GM20000 (cell line): ENCODE measurements at places on chromosomes 1 and 21.

- DNase-seq, result no peak
These were observed 131.6 kb upstream of the ZC3H12A start for GRCh38 chr1:37342736-37343135.

GRCh38 chr1:224800486-224801119, 128.9 kb upstream of the DNAH14 start:
- DNase-seq, result no peak

DNA sequence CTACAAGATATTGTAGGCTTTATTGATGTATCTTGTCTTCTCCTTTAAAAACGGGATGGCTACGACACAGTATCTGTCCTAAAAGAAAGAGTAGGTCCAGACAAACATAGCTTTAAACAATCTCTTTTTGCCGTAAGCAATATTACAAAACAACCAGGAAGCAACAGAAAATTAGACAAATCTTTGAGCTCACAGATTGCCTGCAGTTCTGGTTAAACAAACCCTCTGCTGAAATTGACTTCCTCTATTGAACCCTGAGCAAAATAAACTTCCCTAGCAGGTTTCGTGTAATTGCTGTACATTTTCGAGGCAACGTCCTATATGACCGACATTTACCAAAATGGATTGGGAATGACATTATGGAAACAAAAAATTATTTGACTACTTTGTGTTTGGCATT, 50.6 kb downstream of the CHML start:
- DNase-seq, result no peak

GRCh38 chr1:1086911-1087341, 12.8 kb upstream of the RNF223 start:
- no peak for DNase-seq

DNA sequence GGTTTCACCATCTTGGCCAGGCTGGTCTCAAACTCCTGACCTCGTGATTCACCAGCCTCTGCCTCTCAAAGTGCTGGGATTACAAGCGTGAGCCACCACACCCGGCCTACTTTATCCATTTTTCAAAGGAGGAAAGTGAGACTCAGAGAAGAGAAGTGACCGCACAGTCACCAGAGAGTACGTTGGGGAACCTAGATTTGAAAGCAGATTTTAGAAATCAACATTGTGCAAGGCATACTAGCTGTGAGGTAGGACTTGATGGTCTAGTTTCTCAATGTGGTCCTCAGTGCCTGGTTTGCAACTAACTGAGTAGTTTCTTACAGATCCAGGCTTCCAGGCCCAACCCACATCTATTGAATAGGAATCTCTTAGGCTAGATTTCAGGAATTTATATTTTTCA, 1.7 kb upstream of the PRCC start:
- no peak for DNase-seq

DNA sequence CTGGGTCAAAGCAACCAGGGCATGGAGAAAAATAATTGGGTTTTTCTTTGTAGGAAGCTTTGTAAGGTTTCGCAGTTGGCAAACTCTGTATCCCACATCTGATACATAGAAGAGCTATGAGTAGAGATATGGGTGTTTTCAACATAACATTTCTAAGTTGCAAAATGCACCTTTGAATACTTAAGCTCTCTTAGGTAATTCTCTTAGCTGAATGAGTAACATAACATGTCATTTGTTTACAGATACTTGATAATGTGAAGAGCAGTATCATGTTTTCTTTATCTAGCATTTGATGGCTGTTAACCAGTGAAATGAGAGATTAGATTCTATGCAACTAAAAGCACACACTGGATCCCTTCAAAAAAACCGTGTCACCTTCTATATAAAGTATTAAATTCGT, 21.6 kb downstream of the RAVER2 start:
- DNase-seq, result no peak

DNA sequence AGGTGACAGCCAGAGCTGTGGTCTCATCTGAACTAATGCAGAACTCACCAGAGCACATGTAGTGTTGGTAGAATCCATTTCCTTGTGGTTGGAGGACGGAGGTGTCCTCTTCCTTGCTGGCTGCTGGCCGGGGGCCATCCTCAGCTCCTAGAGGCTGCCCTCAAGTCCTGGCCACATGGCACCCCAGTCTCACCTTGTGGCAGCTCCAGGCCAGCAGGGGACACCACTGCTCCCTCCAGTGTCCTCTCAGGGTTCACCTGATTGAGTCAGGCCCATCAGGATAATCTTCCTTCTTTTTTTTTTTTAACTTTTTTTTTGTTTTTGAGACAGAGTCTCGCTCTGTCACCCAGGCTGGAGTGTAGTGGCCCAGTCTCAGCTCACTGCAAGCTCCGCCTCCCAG, 2.9 kb downstream of the KCNE1 start:
- peak; percentile 30 for DNase-seq

GRCh38 chr1:96721053-96721415, 550 bp upstream of the PTBP2 start:
- peak; percentile 5 for DNase-seq

GRCh38 chr1:238652346-238652968, 733.9 kb upstream of the CHRM3 start:
- DNase-seq, result no peak

DNA sequence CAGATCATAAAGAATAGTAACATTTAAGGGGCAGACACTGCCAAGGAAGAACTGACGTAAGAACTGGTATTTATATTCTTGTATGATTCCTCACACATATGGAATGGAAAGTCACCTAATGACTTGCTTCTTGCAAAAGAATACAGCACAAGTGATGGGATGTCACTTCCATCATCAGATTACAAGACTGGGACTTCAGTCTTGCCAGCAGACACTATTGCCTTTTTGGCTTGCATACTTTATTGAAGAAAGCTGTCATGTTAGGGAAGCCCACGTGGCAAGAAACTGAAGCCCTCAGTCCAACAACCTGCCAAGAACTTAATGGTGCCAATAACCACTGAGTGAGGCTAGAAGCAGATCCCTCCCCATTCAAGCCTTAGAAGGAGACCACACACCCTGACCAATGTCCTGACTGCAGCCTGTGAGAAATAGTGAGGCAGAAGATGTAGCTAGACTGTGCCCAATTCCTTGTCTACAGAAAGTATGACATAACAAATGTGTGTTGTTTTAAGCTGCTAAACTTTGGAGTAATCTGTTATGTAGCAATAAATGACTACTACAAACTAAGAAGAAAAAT, 12.0 kb downstream of the EGLN1 start:
- DNase-seq, result no peak

- no peak for DNase-seq
These were observed 40.1 kb downstream of the ZNF281 start for GRCh38 chr1:200369706-200370105.

- no peak for DNase-seq
These were observed 40.0 kb downstream of the PRAMEF20 start for GRCh38 chr1:13450204-13450603.

- DNase-seq, result no peak
These were observed 8.1 kb upstream of the CGN start for GRCh38 chr1:151502859-151503780.

- peak; percentile 9 for DNase-seq
These were observed 161.3 kb downstream of the TSEN15 start for GRCh38 chr1:184212649-184213314.

GRCh38 chr1:162070825-162071224, 1.3 kb downstream of the NOS1AP start:
- no peak for DNase-seq

DNA sequence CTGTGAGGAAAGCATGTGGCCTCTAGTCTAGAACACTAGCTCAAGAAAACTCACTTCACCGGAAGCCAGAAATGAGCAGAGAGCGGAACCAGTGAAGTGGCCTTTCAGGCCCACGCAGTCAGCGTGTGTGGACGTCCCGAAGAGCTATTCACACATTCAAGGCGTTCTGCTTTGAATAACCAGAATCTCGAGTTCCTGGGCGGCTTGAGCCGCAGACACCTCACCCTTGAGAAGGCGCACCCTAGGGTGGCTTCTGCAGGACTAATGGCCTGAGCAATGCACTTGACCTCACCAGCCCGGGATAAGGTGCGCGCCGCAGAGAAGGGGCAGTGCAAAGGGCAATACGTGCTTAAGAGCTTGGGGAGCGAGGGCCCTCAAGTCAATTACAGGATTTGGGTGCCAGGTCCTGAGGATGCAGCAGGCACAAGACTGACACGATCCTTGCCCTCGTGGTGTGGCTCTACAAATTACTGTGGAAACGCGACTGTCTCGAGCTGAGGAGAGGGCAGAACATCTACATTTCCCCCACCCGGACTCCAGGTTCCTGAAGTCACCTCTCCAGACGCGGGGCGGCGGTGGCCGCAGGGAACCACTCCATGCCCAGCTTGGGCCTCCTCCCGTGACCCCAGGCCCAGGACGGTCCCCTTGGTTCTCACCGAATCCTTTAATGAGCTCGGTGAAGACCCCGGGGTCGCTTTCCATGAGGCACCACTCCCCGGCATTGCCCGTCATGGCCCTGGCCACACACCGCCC, 455 bp downstream of the UCHL5 start:
- peak; percentile 63 for DNase-seq

DNA sequence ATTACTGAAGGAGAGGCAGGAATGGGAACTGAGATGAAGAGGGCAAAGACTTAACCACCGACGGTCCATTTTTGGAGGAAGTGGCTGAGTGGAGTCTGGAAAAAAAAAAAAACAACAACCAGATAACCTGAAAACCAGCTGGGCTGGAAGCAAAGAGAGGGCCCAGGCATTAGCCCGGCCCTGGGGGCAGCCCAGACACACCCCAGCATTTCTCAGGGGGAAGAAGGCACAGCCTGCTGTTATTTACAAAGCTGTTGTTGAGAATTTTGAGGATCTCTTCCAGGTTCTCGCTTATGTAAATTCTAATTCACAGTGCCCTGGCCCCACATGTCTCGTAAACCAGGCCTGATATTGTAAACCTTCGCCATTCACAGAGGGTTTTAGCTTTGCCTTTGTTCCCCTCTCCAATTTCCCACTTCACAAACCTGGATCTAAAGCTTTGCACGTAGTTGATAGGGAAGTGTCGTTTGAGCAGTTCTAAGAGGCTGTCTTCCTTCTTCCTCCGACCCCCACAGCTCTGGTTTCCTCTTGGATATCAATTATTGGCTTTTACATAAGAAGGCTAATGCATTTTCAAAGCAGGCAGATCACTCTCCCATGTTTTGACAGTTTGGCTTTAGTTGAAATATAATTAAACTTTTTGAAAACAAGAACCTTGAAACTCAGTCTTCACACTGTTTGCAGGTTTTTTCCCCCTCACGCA, 161.8 kb upstream of the IRF2BP2 start:
- no peak for DNase-seq

GRCh38 chr1:27428316-27429028, 36.0 kb downstream of the GPR3 start:
- no peak for DNase-seq

DNA sequence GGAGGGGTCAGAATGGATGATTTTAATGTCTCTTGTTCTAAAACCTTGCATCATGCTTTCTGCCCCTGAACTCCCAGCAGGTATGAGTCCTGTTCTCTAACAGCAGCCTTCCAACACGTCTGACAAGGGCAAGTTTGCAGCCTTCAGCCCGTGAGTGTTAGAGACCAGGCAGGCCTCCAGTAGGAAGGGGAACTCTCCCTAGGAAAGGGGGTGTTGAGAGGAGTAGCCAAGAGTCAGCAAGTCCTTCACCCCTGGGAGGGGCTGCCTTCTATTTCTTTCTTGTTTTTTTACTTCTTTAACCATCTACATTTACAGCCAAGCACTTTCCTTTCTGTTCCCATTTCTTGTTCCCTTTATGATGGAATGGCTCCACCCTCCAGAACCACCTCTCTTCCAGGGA, 14.2 kb downstream of the BATF3 start:
- DNase-seq, result no peak

GRCh38 chr1:23473037-23473800, 10.8 kb downstream of the ASAP3 start:
- no peak for DNase-seq

GRCh38 chr1:210669951-210670350, 341.2 kb downstream of the HHAT start:
- DNase-seq, result no peak

- no peak for DNase-seq
These were observed 100.2 kb upstream of the GNG4 start for GRCh38 chr1:235749755-235750300.

GRCh38 chr1:6523566-6523965, 30.7 kb downstream of the NOL9 start:
- peak; percentile 32 for DNase-seq

- DNase-seq, result no peak
These were observed 63.9 kb upstream of the GRIK3 start for GRCh38 chr1:37098237-37098636.

- peak; percentile 49 for DNase-seq
These were observed 148.7 kb downstream of the PGBD5 start for GRCh38 chr1:230277201-230278025.

- peak; percentile 32 for DNase-seq
These were observed 612.0 kb downstream of the MATN1 start for GRCh38 chr1:30111431-30111830.

GRCh38 chr1:62391369-62391971, 45.4 kb upstream of the USP1 start:
- peak; percentile 28 for DNase-seq

- DNase-seq, result no peak
These were observed 28.9 kb downstream of the CA6 start for GRCh38 chr1:8974551-8974950.

- DNase-seq, result peak; percentile 42
These were observed 18.9 kb upstream of the ZNF683 start for GRCh38 chr1:26391450-26391849.

DNA sequence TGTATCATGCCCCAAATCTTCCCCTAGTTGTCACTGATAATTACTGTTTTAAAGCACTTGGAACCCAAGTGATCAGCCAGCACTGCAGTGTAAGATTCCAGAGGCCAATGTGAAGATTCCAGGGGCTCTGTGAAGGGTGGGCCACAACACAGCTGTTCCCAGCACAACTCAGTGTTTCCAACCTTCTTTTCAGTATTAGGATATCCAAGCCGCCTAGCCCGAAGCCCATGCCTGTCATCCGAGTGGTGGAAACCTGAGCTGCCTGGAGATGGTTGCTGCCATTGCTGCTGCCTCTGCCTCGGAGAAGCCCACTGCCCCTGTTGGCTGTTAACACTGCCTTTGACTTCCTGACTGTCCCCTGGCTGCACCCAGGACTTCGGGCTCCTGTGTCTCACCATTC, 30.4 kb upstream of the SNX27 start:
- no peak for DNase-seq

DNA sequence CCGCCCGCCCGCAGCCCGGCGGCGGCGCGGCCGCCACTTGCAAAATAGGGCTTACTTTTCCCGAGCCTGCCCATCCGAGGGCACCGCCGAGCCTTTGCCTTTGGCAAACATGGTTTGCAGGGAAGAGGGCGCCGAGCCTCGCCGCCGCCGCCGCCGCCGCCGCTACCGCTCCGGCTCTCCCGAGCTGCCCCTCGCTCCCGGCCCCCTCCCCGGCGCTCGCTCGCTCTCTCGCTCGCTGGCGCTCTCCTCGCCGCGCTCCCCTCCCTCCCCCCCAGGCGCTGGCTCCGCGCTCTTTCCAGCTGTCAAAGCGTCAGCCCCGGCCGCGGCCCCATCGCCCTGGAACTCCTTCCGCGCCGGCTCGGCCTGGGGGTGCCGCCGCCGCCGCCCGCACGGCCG, 298 bp downstream of the SSBP3 start:
- DNase-seq, result no peak

DNA sequence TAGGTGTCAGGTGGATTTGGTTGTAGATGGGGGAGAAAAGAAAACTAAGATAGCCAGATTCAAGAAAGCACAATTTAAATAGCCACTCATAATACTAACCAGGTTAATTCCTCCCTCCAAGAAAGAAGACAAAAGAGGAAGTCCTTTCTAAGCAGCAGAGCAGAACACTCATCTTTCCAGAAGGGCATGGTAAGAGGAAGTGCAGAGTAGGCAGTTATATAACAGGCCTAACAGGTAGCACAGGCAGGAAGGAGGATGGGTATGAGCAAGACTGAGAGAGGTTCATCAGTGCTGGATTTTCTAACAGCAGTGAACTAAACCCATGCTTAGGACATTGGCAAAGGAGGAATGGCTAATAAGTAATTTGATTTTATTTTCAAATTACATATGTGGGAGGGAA, 517.5 kb downstream of the PLPP3 start:
- DNase-seq, result no peak
